Ascending aorta (tissue), 2 donors: ENCODE measurements at places on chromosomes 5 and 9.

GRCh38 chr5:53276825-53277224, 167.3 kb upstream of the MOCS2 start:
- no peak for DNase-seq

DNA sequence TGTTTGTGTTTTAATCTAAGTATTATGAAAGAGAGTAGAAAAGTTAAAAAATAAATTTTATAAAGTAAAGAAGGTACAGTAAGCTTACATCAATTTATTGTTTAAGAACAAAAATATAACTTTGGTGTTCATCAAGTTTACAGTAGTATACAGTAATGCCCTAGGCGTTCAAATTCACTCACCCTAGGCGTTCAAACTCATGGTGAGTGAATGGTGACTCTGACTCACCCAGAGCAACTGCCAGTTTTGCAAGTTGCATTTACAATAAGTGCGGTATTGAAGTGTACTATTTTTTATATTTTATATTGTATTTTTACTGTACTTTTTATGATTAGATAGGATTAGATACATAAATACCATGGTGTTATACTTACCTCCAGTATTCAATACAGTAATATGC, 421.3 kb downstream of the CDH12 start:
- no peak for DNase-seq

- no peak for DNase-seq
Observed at GRCh38 chr5:57420801-57421200, 61.8 kb downstream of the ACTBL2 start.

- no peak for DNase-seq
Observed at GRCh38 chr5:78237911-78238310, 56.6 kb downstream of the AP3B1 start.

- DNase-seq = no peak
Observed at GRCh38 chr9:75053869-75054268, 25.8 kb upstream of the CARNMT1 start.

DNA sequence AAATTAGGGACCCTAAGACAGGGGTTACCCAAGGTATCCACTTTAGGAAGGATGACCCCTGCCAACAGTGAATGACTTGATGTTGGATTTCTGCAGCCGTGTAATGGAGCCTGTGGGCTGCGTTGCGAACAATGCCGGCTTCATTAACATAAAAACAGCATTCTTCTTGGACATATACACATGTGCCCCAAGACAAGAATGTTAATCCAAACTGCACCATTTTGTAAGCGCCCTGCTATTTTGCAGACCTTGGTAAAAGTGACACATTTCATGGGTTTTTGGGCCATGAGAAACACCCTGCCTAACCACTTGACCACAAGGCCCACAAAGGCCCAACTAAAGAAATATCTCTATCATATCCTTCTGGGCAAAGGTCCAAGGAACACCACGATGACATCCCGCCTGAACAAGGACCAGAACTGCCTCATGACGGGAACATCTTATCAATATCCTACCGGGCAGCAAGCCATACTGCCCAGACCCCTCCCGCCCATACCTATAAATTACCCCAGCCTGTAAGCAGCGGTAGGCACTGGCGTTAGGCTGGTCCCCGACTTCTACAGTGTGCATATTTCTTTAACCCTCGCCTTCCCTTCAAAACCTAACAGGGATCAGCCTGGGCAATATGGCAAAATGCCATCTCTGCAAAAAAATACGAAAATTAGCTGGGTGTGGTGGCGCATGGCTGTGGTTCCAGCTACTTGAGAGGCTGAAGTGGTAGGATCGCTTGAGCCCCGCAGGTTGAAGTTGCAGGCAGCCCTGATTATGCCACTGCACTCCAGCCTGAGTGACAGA, 9.7 kb upstream of the PDCD1LG2 start:
- DNase-seq = no peak

DNA sequence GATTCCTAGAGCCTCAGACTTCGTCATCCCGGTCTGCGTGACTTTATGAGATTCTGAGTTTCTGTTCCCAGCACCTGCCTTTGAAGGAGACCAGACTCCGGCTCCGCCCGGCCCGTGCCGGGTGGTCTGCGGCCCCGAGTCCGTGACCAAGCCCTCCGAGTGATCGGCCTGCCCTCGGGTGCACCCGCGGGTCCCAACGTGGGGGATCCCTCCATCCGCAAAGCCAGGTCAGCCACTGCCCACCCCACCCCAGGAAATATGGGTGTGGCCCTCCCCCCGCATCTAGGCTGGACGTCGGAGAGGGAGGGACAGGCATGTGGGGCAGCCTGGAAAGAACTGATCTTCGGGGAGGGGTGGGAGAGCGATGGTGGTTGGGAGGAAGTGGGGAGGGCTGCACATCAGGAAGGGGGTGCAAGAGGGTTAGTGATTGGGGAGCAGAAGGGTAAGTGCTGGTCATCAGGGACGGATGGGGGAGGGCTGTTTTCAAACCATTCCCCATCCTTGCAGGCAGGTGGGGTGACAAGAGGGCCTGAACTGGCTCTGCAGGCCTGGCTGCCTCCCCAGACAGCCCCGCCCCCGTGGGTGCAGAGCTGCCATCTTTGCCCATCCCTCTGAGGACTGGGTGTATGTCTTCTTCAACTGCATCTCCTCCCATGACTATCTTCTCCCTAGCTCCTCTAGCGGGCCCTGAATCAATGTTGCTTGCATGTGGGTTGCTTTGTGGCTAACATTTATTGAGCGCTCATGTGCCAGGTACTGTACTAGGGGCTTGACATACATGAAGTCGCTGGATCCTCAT, 747 bp downstream of the LRSAM1 start:
- peak; percentile 70 for DNase-seq

GRCh38 chr9:1236061-1236460, 185.9 kb downstream of the DMRT2 start:
- DNase-seq = no peak

- DNase-seq = no peak
Observed at GRCh38 chr5:142640316-142641005, 45.4 kb downstream of the FGF1 start.

DNA sequence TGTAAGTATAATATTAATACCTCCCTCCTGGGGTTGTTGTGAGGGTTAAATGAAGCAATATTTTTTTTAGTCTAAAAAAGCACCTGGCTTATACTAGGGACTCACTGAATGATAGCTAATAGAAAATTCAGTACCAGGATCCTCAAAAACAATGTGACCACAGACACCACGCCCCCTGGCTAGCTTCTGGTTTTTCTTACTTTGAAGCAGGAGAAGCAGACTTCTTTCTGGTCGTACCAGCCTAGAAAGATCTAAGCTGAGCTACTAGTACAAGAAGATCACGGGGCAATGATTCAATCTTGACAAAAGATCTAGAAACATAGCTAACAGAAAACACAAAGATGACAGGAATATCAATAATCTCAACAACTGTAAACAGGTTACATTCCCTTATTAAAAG, 218.5 kb upstream of the SLC30A5 start:
- no peak for DNase-seq

- DNase-seq = no peak
Observed at GRCh38 chr5:157952374-157952685, 93.4 kb upstream of the CLINT1 start.

GRCh38 chr9:72858089-72858912, 94.6 kb downstream of the ALDH1A1 start:
- no peak for DNase-seq

DNA sequence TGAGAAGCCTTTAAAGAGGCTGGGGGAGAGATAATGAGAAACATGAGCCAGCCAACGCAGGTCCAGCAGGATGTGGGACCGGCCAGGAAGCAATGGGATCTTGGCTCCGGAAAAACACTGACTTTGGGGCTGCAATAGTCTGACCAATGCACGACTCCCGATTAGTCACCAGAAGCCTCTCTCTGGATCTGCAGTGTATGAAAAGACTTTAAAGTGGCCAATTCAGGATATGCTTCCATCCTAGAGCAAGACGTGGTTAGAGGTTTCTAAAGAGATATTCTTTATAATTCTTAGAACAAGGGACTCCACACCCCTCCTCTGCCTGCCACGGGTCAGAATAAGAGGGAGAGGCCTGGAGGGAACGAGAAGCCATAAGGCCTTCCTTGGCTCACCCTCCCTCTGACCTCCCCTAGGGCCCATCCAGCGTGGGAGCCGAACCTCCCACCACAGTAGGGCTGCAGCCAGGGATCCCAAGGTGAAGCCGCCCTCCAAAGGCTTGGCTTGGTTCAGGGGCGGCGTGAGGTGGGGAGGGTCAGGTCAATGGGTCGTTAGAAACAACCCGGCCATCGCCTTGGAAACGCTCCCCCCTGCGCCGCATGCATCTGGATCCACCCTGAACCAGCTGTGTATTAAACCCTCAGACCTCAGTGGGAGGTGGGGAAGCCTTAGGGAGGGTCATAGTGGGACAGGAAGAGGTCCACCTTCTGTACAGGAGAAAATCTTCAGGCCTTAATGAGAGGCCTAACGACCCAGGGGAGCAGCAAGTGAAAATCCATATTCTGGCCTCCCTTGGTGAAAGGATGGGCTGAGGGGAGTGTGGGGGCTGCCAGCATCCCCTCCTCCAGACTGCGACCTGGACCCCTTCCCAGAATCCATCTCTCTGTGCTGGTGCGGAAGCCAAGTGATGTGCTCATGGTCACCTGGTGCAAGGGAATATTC, 11.1 kb downstream of the FGF1 start:
- no peak for DNase-seq

GRCh38 chr9:27483576-27483975, 40.5 kb upstream of the IFNK start:
- no peak for DNase-seq

GRCh38 chr5:1172670-1173404, 28.6 kb upstream of the SLC6A19 start:
- no peak for DNase-seq

GRCh38 chr5:14242871-14243383, 99.8 kb downstream of the TRIO start:
- no peak for DNase-seq

- DNase-seq = no peak
Observed at GRCh38 chr9:125842242-125842641, 95.1 kb downstream of the PBX3 start.

GRCh38 chr9:108579757-108580439, 275.9 kb downstream of the ACTL7B start:
- no peak for DNase-seq

GRCh38 chr9:37625758-37626147, 25.0 kb upstream of the FRMPD1 start:
- DNase-seq = no peak

DNA sequence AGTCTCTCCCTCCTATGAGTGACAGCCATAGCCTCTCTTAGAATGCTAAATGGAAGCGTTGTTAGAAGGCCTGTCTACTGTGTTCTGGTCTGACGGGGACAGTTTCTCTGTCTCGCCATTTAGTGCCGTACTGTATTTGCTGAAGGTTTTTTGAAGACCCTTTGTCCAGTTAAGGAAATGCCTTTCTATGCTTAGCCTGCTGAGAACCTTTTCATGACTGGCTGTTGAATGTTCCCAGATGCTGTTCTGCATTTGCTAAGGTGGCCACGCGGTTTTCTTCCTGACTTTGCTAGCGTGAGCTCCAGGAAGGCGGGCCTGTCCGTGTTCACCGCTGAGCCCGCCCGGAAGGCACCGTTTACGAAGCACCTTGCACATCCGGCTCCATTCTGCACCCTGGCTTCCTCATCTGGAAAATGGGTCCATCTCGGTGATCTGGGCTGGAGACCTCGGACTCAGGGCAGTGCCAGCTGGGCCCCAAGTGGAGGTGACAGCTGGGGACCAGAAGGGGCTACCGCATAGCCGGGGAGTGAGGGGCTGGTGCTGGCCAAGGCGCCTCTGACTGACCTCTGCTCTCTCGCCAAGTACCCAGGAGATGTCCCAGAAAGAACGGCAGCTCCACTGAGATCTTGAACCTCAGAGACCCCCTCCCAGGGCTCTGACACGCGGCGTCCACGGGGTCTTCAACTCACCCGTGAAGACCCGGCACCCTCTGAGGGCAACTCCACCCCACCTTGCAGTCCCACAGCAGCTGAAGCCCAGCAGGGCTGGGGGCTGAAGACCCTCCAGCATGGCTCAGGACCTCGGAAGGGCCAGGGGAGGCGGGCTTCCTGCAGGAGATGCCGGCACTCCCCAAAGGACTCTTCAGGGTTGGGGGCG, 52.5 kb upstream of the NKD2 start:
- DNase-seq = no peak

- DNase-seq = peak; percentile 59
Observed at GRCh38 chr9:137670391-137671195, 51.8 kb downstream of the EHMT1 start.

DNA sequence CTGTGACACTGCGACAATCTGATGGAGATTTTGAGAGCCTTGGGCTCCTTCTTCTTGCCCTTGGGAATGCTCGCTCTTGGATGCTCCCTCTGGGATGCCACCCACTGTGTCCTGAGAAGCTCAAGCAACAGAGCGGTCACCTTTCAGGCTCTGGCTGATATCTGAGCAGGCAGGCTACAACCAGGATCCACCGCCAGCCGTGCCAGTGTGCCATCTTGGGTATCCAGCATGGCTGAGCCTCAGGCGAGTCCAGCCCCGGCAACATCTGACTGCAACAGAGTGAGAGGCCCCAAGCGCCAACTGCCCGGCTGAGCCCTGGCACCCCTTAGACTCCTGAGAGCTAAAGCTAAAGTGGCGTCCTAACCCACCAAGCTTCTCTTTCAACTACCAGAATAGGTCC, 202.1 kb downstream of the IRX2 start:
- no peak for DNase-seq

DNA sequence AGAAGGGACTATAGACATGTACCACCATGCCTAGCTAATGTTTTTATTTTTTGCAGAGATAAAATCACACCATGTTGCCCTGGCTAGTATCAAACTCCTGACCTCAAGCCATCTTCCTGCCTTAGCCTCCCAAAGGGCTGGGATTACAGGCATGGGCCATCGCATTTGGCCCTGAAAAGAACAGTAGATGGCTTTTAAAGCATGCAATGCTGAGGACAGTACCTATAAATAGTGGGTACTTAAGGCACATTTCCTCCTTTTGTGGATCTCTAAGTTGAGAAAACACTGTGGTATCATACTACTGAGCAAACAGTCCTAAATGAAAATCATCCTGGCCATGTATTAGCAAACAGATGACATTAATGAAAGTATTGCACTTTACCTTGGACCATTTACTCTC, 119.4 kb downstream of the TTC39B start:
- DNase-seq = no peak
